ENCODE measurements at places on chromosomes 6 and 20. TPM values are rescaled to one million over a fixed set of nuclear protein-coding genes. Genes with fewer than 3 reads are reported as not detected.

DNA sequence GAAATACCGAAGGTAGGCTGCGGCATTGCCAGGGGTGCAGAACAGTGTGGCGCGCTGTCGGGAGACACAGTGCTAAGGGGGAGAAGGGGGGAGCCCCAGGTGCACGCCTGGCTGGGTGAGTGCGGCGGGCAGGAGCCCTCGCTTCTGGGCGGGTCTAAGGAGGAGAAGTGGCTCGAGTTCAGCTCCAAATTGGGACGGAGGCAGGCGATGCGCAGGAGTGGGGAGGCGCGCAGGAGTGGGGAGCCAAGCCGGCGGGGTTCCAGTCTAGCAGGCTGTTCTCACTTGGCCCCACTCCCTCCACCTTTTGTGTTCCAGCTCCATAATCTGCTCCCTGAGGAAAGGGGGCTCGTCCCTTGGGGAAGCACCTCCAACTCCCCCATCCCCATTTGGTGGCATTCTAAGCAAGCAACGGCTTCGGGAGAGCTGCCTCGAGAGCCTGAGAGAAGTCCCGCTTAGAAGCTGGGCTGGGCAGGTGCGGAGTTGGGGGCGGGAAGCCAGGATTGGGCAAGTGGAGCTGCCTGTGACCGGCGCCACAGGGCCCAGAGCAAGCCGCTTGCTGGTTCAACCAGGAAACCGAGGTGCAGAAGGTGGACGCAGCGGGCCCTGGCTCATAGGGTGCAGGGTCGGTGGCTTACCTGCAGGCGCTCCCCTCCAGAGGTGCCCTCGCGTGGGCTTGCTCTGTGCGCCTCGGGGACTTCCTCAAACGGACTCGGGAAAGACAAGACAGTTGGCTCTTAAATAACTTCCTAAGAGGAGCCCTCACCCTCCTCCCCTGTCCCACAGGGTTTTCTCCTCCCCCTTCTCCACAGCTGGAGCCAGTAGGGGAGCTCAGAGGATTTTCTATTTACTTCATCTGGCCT lies at the start of gene F13A1:
Gene F13A1, minus strand, starts transcription at position 711 of the 860 bp plus-strand sequence. CDS start 1,998 bp downstream, outside the sequence.
- DNase-seq, result no peak

- DNase-seq, result no peak
Measured at GRCh38 chr6:90322976-90323474, 26.4 kb upstream of the BACH2 start.

- no peak for DNase-seq
Measured at GRCh38 chr6:81876971-81877370, 124.5 kb upstream of the TENT5A start.

DNA sequence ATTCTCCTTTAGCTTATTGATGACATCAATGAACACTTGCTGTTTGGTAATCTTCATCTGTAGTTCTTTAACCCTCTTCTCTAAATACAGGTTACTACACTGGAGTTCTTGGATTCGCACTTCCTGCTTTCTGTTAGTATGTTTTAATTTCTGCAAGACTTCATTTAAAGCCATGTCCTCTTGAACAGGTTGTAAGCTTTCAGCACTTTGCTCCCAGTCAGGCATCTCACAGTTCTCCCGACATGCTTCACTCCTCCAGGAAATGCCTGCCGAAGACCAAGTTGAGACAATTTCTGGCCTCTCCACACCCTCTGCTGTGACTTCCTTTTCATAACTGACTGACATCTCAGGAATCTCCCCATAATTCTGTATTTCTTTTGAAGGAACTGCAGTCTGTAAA lies 15.8 kb downstream of the CAGE1 start:
- DNase-seq, result no peak

DNA sequence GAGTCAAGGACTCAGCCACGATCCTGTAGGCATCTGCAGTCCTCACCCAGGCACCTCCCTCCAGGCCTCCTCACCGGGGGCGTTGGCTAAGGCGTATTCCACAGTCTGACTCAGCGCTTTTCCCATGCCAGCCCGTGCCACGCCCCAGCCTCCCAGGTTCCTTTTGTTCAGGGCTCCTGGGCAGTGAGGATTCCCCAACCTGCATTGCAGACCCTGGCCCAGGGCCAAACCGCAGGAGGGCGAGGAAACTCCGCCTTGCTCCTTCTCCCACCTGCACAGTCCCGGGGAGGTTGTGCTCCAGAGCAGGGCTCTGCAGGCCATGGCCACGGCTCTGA lies 202.8 kb upstream of the CST7 start:
- DNase-seq, result no peak

DNA sequence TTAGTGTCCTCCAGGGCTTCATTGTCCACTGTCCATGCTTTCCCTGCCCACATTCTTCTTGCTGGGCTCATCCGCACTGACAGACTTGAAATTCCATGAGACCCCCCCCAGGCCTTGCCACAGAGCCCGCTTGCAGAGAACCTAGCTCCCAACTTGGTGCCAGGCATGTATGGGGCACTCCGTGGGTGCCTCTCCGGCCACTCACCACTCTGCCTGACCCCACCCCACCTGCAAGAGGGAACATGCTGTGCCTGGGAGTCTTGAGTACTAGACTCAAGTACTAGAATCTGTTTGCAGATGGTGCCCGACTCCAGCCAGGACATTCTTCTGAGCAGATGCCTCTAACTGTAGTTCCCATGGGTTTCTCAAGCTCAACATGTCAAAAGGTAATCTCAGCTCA lies 47.9 kb downstream of the TRERF1 start:
- DNase-seq, result no peak

DNA sequence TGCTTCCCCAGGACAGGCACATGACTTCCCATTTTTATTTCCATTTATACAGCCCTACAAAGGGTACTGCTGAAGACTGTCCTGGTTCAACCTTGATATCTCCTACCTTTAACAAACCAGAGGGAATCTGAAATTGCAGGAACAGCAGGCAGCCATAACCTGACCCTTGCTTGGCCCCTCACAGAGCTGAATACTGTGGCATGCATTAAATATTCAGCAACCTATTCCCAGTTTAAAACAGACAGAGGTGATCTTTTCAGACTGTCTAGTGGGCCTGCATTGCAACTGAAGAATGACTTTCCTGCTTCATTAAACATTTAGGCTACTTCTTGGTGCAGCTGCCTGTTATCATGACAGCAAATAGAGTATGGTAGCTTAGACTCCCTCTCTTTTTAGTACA lies 76.8 kb upstream of the POPDC3 start:
- DNase-seq, result no peak

GRCh38 chr20:11993886-11994461 lies 76.3 kb downstream of the BTBD3 start:
- DNase-seq, result no peak

GRCh38 chr20:64053841-64054661 lies 4.6 kb upstream of the SOX18 start:
- DNase-seq, result no peak

Gene TMEM181
- 12.1 TPM for total RNA-seq

Gene PAX1
- total RNA-seq, result not detected

Measured in gastrocnemius medialis (tissue), 4 donors.